ENCODE measurements at places on chromosomes 2 and 18.

GRCh38 chr2:119241205-119241532 lies 17.5 kb downstream of the STEAP3 start:
- DNase-seq: no peak

- DNase-seq: no peak
These were observed 46.1 kb upstream of the KIF5C start for GRCh38 chr2:148828941-148829340.

- DNase-seq: no peak
These were observed at the start of gene SOX11 for GRCh38 chr2:5691985-5692529. TSS of gene SOX11 (plus strand) at chr2:5692384. CDS start at chr2:5692722, 338 bp downstream.

DNA sequence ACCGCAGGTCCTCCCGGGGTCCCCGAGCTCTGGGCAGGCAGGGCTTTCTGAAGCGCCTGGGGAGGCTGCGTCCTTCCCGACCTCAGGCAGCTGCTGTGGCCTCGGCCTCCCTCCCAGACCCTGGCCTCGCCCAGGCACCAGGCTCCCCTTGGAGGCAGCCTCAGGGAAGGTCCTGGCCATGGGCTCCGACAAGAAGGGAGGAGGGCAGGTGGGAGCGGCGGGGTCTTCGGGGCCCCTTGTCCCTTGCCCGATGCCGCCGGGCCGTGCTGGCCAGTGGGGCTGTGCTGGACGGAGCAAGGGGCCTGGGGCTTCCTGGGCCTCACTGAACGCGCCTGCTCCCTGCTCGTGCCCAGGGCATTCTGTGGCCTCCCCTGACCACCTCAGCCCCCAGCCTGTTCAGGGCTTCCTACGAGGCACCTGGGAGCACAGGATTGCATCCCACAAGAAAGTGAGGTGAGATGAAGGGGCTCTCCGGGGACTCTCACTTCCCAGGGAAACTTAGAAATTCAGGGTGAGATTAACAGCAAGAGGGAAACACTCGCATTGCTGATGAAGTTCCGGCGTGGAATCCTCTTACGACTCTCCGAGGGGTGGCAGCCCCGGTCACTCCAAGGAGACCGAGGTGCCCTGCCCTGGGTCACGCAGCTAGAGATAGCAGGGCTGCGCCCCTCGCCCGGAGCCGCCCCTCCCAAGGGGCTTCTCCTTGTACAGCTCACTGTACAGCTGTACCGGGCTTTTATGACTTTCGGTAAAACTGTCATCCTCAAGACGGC lies 778 bp downstream of the MFSD2B start:
- no peak for DNase-seq

- no peak for DNase-seq
These were observed 264.1 kb downstream of the EXOC6B start for GRCh38 chr2:72561621-72562318.

- no peak for DNase-seq
These were observed 2.1 kb upstream of the ZBTB14 start for GRCh38 chr18:5297597-5297996.

GRCh38 chr2:54259413-54260240 lies 3.6 kb upstream of the TSPYL6 start:
- no peak for DNase-seq

- DNase-seq: no peak
These were observed 203.8 kb downstream of the ETAA1 start for GRCh38 chr2:67600946-67601345.

- DNase-seq: no peak
These were observed 130.7 kb upstream of the KLF7 start for GRCh38 chr2:207296265-207296948.

DNA sequence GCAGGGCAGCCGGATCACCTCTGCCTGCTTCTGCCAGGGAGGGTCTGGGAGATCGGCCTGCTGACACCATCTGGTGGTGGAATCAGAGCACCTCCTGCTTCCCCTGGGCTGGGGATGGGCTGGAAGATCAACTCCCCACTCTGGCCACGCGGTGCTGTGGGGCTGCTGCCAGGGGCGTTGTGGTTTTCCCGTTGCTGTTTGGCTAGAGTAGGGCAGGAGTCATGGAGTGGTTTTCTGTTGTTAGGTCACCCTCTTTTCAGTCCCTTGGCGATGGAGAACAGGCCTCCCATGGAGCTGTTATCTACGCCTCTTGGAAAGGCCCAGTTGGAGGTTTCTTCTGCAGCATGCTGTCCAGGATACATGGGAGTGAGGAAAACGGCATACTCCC lies 15.2 kb downstream of the BCL2L11 start:
- DNase-seq: no peak

GRCh38 chr2:136019825-136020224 lies 34.4 kb upstream of the DARS1 start:
- DNase-seq: no peak

DNA sequence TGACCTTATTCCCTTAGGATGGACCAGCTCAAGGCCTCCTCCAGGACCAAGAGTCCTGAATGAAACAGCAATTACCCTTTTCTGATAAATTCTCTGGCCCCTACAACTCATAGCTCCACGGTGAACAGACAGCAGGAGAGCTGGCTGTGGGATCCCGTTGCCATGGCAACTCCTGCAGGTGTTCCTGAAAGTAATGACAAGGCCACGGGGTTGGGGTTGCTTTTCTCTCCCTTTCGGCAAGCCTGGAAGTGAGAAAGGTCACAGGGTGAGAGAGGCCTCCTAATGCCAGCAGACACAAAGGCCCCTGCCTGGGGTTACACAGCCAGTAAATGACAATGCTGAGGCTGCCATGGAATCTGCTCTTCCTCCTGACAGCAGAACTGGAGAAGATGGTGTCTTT lies 403.0 kb downstream of the NBAS start:
- DNase-seq: no peak

GRCh38 chr2:195498176-195498575 lies 158.8 kb upstream of the SLC39A10 start:
- no peak for DNase-seq

DNA sequence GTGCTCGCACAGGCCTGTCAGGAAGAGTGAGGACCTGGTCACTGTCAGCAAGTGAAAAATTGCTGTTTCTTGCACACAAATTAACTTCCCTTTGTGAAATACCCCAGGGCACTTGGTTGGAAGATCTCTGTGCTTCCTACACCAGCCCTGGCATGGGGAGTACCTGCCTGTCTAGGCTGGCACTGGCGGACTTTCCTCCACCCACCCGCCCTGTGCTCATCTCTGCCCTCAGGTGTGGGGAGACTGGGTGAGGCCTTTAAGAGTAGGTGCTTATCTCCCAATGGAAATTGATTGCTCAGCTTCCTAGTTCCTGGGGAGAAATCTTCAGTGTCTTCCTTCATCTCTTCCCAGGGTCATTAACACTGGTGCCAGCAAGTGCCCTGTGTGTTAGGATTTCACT lies 42.1 kb downstream of the IMPA2 start:
- no peak for DNase-seq

DNA sequence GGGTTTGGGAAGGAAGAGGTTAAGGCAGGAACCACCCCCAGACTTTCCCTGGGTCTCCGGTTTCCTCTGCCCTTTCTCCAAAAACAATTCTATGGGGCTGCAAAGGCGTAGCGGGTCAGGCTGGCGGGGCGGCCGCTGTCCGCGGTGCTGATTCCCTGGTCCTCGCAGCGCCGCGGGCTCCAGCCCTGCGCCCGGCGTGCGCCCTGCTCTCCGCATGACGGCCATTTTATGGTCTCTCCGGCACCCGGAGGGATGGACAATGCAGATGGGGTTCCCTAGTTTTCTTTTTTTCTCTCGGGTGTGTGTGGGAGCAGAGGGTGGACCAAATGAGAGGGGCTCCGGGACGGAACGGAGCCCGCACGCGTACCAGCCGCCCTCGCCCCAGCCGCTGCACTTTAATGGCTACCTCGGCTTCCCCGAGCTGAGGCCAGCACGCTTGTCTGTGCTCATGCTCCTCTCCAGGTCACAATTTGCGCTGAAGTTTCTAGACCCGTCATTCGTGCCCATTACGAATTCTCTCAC lies 1.6 kb downstream of the ST8SIA3 start:
- DNase-seq: no peak

DNA sequence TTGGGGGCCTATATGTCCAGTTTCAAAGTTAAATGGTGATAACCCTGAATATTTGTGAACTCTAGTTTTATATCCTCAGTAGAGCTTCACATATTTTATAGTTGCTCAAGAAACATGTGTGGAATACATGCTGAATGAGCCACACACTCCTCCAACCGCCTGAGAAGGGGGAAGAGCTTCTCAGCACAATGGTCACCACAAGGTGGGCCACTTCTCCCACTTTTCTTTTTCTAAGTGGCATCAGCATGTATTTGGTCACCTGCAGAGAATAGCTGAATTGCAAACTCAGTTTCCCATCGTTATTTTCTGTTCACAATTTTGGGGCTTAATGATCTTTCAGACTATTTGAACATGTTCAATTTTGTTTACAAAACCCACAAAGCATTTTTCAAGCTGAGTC lies 340.5 kb downstream of the PARD3B start:
- no peak for DNase-seq

- no peak for DNase-seq
These were observed 248.8 kb downstream of the NRXN1 start for GRCh38 chr2:50783111-50783510.

DNA sequence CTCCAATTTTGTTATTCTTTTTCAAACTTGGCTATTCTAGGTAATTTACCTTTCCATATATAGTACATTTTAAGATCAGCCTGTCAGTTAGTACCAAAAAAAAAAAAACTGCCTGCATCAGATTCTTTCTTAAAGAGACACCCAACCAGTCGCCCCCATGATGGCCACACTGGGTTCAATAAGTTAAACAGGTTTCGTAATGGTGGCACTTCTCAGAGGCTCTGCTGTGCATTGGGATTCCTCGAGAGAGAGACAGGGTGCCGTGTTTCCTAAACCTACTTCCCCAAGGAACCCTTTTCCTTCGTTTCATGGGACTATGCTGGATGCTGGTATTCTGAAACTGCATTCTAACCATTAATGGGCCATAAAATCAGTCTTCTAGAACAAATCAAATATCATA lies 37.4 kb downstream of the MYO7B start:
- DNase-seq: no peak

- DNase-seq: no peak
These were observed 244.3 kb downstream of the METTL4 start for GRCh38 chr18:2326999-2327398.

- no peak for DNase-seq
These were observed 9.4 kb downstream of the GPD2 start for GRCh38 chr2:156445296-156446220.

GRCh38 chr2:164473021-164473420 lies 148.3 kb downstream of the GRB14 start:
- no peak for DNase-seq

DNA sequence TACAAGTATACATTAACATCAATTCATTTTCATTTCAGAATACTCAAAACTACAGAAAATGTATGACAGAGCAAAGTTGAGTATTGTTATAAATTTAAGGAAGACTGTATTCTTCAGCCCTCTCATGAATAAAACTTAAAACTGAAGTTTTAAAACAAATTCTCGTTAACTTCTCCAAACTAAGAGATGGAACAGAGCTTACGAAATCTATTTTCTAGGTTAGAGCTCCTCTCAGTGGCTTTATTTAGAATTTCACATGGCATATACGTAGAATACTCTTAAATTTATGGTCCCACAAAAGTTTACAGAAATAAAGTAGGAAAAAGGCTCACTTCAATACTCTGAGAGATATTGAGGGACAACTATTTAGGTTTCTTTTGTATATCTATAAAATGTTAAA lies 612.1 kb downstream of the KCNJ3 start:
- DNase-seq: no peak

Data from GM12878 (cell line).